ENCODE measurements at places on chromosomes 3 and 15.
A peak's percentile ranks its signal among the peaks of the same experiment; 100 is the strongest.

- DNase-seq = no peak
Measured at GRCh38 chr15:47203993-47204392, 513.3 kb upstream of the SEMA6D start.

GRCh38 chr15:48896869-48897814 is 19.2 kb downstream of the EID1 start:
- peak; percentile 18 for DNase-seq

GRCh38 chr3:187856555-187856954 is 111.3 kb upstream of the BCL6 start:
- DNase-seq = no peak

GRCh38 chr3:170010498-170010897 is 27.3 kb upstream of the GPR160 start:
- DNase-seq = no peak

DNA sequence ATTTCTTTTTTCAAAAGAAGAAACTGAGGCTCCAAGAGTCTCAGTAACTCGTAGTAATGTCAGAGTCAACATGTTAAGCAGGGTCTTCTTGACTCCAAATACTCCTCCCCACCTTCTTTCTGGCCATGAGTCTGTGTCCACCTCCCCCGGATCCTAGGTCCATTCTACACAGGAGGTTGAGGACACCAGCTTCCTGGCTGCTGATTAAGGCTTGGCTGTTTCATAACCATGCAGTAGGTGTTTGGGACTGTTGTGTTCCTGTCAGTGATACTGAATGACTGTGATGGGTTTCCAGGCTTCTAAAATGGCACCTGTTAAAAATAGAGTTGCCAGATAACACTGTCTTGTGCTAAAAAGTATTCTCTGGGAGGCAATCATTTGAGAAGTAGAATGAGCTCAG is 130.8 kb upstream of the IL12A start:
- no peak for DNase-seq

GRCh38 chr3:194740859-194741491 is 55.3 kb downstream of the FAM43A start:
- DNase-seq = no peak

GRCh38 chr3:37903734-37904133 is 42.1 kb downstream of the CTDSPL start:
- no peak for DNase-seq

DNA sequence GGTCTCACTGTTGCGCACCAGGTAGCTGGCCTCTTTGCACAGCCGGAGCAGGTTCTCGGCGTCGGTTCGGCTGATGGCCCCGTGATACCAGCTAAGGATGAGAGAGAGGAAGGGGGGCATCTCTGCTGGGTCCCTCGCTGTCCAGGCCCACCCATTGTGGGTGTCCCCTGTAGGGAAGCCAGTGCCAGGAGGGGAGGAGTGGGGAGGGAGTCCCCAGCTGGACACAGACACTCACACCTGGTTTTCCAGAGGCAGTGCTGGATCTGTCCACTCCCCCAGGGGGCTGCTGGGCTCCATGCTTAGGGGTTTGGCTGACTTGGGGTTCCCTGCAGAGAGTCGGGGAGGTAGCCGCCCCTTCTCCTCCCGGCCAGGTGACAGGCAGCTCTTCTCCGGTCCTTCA is 15.9 kb downstream of the SHF start:
- DNase-seq = no peak

GRCh38 chr3:31776016-31776415 is 205.0 kb downstream of the OSBPL10 start:
- peak; percentile 79 for DNase-seq

DNA sequence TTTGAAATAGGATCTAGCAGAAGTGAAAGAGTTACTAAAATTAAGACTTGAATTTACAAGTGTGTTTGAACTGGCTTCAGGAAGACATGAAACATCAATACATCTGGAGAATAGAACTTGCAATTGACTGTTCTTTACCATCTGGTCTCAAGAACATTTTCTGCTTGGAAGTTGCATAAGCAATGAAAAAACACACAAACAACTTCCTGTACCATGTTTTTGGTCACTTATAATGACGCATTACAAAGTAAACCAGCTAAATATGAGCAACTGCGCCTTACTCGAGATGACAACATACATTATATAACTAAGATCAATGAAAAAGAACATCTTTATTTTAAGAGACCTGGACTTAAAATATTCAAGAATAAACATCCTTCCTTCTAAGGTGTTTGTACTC is 112.5 kb downstream of the TIGIT start:
- no peak for DNase-seq

GRCh38 chr3:175338775-175339535 is 479.8 kb downstream of the NAALADL2 start:
- peak; percentile 64 for DNase-seq

DNA sequence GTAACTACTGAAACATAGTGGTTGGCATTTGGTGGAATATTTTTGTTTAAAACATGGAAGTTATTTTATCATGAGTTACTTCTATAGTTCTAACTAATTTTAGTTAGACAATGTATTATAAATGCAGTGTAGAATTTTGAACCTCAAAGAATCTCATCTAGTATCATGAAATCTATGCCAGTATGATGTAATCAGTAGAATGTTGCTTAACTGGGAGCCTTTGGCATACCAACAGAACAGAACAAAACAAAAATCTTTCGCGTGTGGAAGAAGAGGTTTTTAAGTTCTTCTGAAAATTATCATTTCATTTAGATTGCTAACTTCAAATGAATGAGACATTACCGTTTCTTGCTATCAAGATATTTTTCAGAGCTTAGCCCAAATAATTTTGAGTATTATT is 98.4 kb upstream of the LRRFIP2 start:
- DNase-seq = no peak

DNA sequence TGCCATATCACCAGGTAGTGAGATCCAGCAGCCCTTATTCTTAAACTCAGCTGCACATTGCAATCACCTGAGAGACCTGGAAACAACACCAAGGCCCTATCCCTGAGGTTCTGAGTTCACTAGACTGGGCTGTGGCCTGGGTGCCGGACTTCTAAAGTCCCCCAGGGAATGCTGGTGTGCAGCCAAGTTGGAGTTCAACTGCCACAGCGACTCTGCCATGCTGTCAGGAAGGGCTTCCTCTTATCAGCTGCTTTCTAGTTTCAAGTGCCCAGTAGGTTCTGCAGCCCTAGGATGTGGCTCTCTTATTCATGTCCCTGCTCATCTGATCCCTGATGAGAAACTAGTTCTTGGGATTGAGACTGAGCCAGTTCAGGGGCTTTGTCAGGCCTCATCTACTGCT is 47.8 kb downstream of the ACAA1 start:
- no peak for DNase-seq

DNA sequence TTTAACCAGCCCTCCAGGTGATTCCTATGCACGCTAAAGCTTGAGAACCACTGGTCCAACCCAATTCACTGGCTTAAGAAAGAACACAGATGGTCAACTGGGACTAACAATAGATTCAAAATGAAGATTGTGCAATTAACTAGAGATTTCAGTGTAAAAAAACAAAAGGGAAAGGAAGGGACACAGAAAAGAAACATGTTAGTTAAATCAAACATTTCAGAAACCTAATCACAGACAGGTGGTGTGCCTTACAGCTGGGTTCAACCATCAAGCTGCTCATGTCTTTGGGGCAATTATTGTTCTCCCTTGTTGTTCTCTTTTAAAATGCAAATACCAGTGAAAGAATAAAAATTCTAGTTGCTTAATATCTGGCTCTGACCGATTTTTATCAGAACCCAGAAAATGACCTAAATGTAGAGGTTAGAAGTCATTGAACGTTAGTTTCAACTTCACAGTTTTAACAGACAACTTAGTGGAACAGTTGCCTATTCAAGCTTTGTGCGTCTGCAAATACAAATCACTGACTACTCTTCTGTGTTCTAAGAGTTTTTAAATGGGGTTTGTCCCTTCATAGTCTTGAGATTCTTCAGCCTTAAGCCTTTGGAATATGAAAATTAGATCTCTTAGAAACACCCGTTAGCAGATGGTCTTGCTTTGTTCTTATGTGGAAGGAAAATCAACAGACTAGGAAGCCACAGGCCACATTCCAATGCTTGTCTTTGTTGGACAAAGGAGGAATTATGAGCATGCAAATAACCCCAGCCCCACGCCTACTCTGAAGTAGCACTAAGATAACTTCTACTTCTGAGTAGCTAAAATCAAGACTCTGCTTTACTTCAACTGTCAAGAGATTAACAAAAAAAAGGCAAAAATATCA is 223.4 kb downstream of the ATP8B4 start:
- no peak for DNase-seq

DNA sequence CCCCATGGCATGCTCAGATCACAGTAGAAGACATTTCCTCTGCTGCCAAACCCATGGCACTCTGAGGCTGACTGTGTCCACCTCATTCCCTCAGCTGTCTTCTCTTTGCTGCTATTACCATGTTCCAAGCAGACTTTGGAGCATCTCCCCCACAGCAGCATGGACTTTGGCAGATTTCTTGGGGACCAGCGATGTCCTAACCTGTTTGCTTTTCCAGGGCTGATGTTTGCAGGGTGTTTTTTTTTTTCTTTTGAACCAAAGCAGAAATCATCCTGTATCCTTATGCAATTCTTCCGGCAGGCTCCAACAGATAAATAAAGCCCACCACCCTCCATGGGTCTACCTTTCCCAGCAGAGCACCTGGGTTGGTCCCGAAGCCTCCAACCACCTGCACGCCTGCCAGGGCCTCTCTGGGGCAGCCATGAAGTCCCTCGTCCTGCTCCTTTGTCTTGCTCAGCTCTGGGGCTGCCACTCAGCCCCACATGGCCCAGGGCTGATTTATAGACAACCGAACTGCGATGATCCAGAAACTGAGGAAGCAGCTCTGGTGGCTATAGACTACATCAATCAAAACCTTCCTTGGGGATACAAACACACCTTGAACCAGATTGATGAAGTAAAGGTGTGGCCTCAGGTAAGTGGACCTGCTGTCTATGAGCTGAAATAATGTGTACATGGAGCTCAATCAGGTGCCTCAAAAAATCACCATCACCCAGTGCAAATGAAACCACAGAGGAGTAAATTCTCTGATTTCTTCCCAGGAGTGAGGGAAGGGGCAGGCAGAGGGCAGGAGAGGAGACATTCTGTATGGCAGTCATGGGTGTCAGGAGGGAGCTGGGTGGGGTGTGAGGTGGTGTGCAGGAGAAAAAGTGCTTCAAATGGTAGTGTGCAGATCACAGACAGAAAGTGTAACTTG is at the start of gene AHSG:
AHSG (plus strand) TSS at position 340 of the 916 bp plus-strand sequence; CDS start at position 422, 82 bp downstream.
- DNase-seq = no peak

DNA sequence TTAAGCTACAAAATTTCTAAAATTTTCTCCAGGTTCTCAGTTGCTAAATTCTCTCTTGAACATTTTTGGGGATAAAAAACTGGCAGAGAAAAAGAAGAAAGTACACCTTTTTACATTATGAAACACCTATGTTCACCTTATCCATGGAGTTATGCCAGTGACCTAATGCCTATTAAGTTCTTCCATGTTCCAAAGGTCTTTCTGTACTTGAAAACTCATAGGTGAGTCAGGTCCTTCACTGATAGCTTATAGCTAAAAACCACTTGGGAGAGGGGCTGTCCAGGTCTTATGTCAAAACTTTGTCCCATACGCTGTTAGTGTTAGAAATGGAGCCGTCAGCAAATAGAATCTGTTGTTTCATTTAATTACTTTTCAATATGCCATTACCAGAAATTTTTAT is 487.5 kb upstream of the TPRG1 start:
- DNase-seq = no peak

DNA sequence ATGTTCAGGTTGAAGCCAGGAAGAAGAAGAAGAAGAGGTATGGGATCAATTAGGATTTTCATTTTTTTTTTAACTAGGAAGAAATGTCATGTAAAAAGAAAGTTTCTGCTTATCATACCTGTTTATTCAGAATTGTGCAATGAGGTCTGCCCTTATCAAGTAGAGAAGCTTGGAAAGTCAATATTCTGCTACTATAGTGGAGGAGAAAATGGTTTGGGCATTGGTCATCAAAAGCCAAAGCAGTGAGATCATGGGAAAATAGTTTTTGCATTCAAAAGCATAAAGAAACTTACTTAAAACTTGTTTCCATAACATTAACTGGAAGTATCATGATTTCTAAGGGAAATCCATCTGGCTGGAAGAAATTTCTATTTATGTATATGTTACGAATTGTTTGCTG is 1239.2 kb downstream of the NSUN3 start:
- DNase-seq = no peak

DNA sequence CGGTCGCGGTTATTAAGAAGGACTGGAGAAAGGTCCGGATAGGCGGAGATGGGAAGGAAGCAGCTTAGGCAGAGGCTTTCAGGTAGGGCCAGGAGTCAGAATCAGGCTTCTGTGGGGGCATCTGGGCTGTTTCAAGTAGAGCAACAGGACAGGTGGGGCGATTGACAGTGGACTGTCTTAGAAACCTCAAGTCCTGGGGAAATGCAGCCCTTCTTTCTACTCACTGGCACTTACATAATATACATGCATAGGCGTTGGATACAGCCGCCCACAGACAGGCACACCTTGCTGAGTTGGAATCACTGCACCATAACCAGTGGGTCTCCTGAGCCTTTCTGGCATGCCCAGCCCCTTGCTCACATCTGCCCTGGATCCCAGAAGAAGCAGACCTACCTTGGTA is 730 bp downstream of the MYD88 start:
- no peak for DNase-seq

DNA sequence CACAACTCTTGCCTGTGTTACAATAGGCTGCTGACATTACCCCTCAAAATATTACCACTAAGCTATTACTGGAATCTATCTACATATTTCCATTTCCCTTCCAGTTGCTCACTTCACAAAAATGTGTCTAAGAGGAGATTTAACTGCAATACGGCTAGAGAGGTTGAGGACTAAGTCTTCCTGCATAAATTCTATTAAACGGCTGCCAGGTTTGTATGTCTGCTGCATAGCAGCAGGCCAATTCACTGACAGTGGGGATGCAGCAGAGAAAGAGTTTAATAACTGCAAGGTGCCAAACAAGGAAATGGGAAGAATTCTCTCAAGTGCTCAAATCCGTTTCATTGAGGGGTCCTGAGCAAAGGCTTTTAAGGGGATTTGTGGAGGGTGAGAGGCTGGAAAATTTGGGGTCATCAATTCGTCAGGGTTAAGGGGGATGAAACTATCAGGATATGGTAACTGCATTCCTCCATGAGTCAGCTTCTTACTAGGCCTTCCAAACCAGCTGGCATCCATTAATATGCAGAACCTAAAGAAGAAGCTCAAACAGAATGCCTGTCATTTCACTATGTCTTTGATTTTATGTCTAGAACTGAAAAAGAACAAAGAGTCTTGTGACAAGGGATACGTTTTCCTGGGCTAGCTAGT is 675.6 kb downstream of the TBL1XR1 start:
- peak; percentile 59 for DNase-seq

Data from AG09309 (cell line).